Stimulated activated CD4-positive, alpha-beta T cell treated with anti-CD3 and anti-CD28 coated beads, Interleukin-1b, Interleukin-23, amount 100 ng/mL, for 1 hour (primary cell): ENCODE measurements at places on chromosomes 16 and 17.

- DNase-seq, result no peak
Observed at GRCh38 chr16:60407606-60408005, 1628.6 kb downstream of the CDH8 start.

GRCh38 chr16:83021045-83021444 lies 394.3 kb downstream of the CDH13 start:
- no peak for DNase-seq

DNA sequence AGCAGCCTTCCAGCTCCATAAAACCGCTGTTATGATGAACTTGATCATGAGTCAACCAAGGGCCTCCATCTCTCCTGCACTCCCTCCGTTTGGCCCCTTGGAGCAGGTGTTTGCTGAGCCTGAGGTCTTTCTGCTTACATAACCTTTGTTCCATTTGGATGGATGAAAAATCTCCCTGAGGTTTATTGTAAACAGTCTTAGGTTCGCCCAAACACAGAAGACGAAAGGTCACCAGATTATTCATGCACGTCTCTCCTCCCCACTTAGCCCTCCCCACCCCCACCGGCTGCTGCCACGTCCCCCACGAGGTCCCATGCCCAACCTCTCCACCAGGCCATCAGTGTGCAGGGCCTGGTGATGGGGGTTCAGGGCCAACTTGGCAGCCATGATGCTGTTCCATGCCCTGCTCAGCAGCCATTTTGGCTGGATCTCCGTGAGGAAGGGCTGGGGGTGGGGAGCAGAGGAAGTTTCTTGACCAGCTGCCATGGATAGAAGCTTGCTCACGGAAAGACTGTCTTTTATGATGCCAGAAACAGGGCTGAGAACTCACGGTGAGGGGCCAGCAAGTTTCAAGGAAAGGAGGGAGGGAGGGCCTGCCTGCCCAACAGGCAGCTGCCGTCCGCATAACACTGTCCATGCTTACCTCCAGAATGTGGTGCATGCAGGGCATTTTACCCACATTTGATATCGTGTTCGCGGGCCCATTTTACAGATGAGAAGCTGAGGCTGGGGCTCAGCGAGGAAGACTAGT lies 47.8 kb upstream of the FOXF1 start:
- DNase-seq, result no peak

DNA sequence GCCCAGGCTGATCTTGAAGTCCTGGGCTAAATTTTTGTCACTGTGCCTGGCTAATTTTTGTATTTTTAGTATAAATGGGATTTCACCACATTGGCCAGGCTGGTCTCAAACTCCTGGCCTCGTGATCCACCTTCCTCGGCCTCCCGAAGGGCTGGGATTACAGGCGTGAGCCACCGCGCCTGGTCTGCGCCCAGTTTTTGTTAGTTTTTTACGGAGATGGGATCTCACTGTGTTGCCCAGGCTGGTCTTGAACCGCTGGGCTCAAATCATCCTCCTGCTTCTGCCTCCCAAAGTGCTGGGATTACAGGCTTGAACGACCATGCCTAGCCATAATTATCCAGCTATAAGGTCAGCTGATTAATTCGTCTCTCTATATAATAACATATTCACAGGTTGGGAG lies 2.7 kb upstream of the CEMP1 start:
- DNase-seq, result no peak

GRCh38 chr17:63988741-63989621 lies 9.2 kb upstream of the PRR29 start:
- DNase-seq, result no peak

DNA sequence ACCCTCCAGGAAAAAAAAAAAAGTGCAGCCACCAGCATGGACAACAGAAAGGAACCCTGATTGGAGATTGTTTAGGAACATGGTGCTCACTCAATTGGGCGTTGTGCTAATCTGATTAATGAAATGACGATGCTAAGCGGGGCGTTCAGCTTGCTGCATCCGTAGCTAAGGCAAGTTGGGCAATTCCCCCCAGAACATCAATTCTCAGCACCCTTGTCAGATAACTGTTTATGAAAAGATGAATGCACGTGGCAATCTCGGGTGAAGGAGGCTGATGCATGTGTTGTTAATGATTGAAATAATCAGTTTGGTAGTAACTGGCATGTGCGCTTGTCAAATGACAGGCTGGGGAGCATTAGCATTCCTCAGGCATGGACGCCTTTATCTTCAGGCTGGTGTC lies 57.0 kb downstream of the HS3ST3A1 start:
- DNase-seq, result no peak
